ENCODE measurements at places on chromosomes 1 and 21.

GRCh38 chr1:147245586-147246021 is 3.1 kb downstream of the CHD1L start:
- DNase-seq = no peak

GRCh38 chr1:232586679-232587078 is 43.3 kb downstream of the SIPA1L2 start:
- no peak for DNase-seq

DNA sequence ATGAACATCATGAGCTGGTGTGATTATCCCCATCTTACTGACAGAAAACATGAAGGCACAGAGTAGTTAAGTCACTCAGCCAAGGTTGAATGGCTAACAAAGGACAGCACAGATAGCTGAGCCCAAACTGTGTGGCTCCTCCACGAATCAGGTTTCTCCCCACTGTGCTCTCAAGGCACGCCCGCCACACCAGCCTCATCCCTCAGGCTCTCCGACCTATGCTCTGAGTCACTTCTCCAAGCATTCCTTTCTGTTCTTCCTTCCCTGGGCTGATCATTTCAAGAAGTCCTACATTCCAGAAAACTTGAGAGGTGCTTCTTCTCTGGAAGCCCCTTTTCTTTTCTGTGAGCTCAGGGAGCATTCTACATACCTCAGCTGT is 25.3 kb upstream of the SDC3 start:
- no peak for DNase-seq

DNA sequence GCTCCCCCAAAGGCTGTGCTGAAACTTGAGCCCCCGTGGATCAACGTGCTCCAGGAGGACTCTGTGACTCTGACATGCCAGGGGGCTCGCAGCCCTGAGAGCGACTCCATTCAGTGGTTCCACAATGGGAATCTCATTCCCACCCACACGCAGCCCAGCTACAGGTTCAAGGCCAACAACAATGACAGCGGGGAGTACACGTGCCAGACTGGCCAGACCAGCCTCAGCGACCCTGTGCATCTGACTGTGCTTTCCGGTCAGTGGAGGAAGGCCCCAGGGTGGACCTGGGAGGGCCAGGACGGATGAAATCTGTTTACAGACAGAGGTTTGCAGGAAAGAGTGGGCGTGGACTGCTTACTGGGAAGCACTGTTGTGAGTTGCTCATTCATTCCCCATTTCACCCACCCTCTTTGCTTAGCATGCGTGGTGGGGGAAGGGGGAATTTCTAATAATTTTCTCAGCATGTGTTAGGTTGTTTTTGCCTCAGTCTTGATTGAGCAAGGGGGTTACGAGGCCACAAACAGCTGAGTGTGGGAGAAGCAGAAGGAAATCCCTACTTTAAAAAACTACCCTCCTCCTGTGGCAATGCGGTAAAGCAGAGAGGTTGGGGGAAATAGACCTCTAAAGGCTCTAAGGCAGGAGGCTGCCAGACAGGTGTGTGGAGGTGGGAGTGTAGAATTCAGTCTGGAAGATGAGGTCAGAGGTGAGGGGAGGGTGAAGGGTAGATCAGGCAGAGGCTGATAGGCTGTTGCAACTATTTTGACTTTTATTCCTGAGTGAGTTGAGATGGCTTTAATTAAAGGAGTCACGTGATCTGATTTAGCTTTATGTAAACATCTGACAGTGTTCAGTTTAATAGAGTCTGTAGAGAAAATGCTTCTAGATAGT is 1.3 kb downstream of the FCGR2A start:
- DNase-seq = no peak

DNA sequence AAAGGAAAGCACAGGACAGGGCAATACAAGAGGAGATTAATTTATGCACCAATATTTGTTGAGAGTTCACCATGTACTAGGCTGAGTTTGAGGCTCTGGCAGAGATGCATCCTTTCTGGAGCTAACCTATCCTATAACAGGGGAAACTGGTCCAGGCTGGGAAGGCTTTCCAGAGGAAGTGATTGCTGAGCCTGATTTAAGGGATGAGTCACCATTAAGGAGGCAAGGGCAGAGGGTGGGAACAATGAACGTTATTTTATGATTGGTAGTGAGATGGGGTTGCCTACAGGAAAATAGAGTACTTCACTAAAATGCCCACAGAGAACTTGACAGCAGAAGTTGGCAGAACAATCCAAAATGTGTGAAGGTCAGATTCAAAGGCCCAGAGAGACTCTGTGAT is 141.4 kb downstream of the PLPP3 start:
- no peak for DNase-seq

DNA sequence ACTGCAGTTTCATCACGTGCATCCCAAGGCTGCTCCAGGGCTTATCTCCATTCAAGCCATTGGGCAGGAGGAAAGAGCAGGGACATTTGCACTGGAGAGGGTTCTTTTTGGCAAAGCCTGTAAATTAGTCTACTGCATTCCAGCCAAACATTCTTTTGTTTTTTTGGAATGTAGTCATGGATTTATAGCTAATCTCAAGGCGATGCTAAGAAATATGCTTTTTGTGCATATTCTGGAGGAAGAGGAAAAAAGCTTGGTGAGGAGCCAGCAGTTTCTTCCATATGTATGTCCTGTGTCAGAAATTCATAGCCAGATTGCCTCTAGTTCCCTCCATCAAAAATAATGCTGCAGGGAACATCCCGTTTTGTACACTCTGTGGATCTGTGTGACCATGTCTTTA is 221.4 kb downstream of the BACH1 start:
- no peak for DNase-seq

DNA sequence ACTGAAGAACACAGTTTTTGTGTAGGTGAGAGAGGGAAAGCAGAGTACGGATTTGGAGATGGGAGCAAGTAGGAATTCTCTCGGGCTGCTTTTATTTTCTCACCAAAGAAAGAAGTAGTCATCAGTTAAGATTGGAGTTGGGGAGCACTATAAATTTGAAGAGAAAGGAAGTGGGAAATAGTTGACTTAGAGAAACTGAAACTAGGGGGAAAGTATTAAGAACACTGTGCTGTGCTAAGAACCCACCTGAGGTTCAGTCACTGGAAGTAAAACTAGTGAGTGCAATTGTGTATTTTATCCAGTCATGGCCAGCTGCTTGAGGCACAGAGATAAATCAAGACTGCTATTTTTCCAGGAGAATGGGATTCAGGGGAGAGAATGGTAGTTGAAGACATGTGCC is 37.4 kb downstream of the CLCC1 start:
- no peak for DNase-seq

DNA sequence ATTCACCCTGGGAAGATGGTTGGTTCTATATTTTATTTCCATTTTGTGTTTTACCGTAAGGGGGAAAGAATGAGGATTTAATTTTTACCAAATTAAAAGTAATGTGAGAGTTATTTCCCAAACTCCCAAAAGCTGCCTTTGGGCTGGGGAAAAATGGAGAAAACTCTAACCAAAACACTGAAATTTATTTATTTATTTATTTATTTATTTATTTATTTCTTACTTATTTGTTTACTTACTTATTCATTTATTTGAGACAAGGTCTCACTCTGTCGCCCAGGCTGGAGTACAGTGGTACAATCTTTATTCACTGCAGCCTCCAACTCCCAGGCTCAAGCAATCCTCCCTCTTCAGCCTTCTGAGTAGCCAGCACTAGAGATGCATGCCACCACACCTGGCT is 38.0 kb upstream of the ZBTB18 start:
- no peak for DNase-seq

- no peak for DNase-seq
Observed at GRCh38 chr1:112359961-112360767, 35.9 kb upstream of the CTTNBP2NL start.

DNA sequence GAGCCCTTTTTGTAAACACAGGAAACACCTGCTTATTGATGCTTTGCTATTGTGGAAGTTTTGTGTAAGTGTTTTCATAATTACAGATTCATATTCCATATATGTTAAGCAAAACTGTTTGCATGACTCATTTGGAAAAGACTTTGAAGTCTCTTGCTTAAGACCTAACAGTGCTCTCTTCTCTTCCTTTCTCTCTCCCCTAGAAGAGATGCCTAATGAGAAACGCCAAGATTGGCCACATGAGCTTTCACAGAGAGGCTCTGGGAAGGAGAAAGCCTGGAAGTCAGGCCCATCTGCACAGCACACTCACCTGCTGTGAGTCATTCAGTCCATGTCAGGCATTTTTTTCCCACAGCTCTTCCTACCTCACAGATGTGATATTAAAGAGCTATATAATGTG is 101.6 kb upstream of the PALMD start:
- no peak for DNase-seq

DNA sequence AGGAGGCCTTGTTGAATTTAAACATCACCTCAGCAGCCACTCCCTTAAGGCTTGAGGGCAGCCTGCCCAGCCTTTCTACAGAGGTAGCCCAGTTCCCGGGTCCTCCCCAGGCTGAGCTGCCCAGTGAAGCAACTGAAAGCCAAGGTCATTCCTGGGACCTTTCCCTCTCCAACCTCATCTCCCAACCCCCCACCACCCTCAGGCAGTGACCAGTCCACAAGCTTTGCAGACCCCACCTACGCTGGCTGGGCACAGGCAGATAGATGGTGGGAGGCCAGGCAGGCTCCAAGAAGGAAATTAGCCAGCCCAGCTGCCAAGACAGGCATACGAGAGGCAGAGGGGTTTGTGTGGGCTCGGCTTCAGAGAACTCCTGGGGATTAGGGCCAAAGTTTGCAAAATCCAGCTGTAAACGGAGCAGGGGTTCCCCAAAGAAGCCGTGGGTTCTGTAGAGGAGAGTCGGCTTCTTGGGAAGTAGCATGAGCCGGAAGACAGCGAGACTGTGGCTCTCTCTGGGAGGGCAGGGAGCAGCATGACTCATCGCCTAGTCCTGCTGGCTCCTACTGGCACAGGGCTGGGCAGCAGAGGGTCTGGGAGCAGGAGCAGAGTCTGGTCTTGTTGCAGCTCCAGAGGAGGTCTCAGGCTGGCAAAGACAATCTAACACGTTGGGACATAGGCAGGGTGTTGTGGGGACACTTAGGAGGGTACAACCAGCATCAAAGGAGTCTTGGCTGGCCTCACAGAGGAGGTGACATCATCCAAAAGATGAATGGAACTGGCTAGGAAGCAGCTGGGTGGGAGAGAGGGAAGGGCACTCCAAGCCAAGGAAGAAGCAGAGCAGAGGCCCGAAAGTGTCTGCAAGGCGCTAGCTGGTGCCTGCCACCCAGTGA is 2.8 kb upstream of the ZC3H12A start:
- peak; percentile 71 for DNase-seq

DNA sequence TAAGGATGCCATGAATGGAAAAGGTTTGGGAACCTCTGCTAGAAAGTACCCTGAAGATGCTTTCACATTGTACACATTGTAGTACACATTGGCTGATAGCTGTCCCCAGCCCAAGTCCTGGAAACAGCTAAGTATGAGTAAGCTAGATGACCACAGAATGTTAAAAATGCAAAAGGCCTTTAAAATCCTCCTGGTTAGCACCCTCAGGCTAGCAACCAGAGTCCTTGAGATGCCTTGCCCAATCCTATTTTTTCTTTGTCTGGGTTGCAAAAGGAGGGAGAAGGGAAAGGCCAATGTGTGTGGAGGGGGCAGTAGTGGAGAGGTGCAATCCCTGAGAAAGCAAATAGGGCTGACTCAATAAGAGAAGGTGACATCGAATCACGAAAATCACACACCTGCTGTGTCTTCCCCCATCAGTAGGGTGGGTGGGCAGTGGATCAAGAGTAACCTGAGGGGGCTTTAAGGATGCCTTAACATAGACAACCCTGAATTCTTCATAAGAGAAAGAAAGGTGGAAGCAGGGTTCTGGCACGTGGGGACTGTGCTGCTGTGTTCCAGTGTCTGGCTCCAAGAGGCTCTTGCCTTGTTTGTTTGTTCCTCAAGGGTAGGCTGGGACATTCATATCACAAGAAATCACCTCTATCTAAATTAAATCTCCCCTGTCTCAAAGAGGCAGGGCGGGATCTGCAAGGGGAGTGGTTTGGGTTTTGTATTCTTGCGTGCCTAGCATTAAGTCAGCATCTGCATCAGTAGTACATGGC is 266.2 kb upstream of the PLXNA2 start:
- DNase-seq = no peak

DNA sequence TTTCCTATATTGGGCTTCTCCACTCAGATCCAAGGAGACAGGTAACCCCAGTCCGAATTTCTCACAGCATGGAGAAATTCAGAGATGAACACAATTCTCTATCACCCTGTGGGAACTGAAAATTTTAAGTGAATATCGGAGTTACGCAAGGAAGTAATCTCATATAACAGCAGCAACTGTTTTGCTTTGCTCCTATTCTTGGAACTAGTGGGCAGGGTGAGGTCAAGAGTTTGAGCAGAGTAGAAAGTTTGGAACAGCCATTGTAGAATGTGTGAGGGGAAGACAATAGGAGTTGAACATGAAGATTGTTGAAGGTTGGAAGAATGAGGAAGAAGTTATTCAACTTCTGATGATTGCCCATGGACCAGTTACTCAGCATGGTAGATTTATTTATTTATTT is 24.3 kb upstream of the SLC35D1 start:
- DNase-seq = no peak

- no peak for DNase-seq
Observed at GRCh38 chr1:227893300-227893948, 54.3 kb downstream of the WNT9A start.

DNA sequence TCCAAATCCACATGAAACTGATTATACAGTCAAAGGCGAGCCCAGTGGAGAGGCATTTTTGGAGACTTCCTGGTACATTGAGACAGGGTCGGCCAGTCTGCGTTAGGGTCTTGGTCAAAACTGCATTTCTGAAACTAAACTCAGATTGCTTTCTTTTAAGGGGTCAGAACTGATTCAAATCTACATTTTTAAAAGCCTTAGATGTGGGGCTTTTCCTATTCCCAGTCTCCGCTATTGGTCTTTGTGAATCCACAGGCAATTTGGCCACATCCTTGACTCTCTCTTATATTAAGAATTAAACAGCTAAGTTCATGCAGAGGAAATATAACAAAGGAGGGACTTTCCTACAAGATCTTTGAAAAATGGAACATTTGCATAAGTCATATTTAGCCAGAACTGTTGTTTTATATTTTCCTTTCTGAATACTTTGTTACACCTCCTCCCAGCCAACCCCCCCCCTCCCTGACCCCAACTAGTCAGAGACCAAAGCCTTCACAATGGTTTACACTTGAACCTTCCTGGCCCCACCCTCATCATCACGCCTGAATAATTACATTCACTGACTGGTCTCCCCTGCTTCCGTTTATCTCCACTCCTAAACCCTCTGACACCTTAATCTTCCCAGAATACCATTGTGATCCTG is 30.9 kb downstream of the SELL start:
- no peak for DNase-seq
